ENCODE measurements at places on chromosomes 7 and 10.

DNA sequence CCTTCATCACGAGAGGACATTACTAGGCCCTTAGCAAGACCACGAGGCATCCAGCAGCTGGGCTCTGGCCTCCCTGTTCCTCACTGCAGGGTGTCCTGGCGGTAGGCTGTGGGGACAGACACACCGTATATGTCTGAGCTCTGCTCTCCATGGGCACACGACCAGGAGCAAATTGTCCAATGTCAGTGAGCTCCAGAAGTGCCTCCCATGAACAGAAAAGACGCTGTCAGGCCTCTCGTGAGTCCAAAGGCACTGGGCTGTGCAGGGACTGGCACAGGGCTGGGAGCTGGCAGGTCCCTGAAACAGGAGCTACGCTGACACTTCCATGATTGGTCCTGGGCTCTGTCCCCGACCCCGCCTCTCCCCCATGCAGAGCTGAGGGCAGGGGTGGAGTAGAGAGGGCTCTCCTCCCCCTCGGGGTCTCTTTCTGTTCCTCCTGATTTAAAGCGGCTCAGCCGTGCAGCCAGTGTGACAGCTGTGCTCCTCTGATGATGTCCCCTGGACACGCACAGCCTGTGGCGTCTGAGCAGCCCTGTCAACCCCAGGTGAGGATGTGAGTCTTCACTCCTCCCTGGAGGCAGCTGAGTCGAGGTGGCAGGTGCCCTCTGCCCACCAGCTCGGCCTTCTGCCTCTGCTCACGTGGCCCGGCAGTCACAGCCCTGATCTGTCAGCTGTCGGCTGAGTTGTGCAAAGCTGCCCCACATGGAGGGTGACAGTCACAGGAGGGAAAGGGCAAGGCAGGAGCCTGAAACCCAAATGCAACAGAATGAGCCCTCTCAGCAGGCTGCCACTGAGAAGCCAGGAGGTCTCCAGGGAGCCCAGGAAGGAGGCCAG lies 13.0 kb downstream of the ANTXRL start:
- no peak for DNase-seq

GRCh38 chr10:98344589-98345038 lies 70.4 kb downstream of the PYROXD2 start:
- peak; percentile 90 for DNase-seq

- DNase-seq: no peak
These were observed 411.6 kb upstream of the GALNT17 start for GRCh38 chr7:70720191-70720873.

DNA sequence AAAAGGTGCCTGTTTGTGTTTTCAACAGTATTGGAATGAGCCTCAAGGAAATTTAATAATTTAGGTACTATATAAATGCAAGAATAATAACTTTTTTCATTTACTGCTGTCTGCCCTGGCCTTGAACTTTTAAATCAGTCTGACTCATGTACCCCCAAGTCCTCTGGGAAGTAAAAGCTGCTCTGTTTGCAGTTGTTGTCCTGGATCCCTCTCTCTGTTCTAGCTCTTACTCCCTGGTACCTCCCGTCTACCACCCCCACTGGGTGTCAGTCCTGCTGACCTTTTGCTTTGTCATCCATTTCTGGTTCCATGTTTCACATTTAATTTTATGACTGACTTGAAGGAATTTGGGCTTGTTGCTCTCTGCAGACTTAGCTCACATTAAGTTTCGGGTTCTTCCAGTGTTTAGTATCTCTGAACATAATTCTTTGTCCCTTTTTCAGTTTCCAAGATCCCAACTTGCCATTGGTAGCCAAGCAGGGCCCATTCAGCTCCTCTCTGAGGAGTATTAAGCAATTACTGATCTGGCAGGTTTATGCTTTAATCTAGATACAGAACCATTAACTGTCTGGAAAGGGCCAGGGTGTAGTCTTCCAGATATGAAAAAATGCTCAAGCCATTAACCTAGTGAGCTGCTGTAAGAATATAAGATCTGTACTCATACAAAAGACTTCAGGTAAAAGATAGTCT lies 208.7 kb upstream of the FAM3C start:
- no peak for DNase-seq

GRCh38 chr10:79268161-79268601 lies 79.1 kb upstream of the PPIF start:
- no peak for DNase-seq

DNA sequence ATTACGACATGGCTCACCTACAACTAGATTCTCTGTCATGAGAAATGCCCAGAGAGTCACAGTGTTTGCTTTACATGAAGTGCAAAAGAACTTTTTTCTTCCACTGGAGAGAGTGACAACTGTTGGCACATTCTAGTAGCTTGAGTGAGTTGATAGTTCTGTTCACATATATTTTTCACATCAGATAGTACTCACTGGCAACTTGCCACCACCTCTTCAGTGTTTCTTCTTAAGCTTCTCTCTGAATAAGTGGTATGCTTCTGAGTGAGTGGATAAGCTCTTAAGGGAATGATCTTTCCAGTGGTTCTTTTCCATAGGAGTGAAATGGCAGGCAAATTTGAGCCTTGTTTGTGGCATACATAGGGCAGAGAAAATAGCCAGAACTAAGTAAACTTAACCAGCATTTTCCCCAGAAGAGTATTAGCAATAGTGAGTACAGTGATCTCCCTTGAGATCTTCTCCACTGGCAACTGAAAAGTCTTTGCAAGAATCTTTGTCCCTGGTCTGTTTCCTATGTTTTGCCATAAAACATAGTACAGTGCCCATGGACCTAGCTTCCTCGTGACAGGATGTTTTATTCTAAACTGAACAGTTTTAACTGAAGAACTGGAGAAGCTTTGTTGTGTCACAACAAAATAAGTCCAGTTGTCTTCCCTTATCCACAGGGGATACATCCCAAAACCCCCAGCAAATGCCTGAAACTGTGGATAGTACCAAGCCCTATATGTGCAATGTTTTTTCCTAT lies 125.4 kb upstream of the CDK13 start:
- no peak for DNase-seq

All from AG09309 (cell line).